ENCODE measurements at places on chromosomes 5 and 9.

- H3K4me3 ChIP-seq: no peak overlapping the region
- peaks cover 6% of the 10 kb centered on the region for H3K4me1 ChIP-seq
- no peaks in the 10 kb centered on the region for H3K27me3 ChIP-seq
- no peaks in the 10 kb centered on the region for H3K36me3 ChIP-seq
- H3K27ac ChIP-seq: no peak overlapping the region
- DNase-seq: peak; percentile 23
These were observed 27.2 kb downstream of the ATP6V0E1 start for GRCh38 chr5:173010547-173011464.

GRCh38 chr5:176883700-176884570, 15.2 kb downstream of the HK3 start:
- H3K4me3 ChIP-seq: no peak overlapping the region
- no peaks in the 10 kb centered on the region for H3K4me1 ChIP-seq
- no peaks in the 10 kb centered on the region for H3K36me3 ChIP-seq
- no peak for DNase-seq
- H3K27ac ChIP-seq: no peak overlapping the region

GRCh38 chr5:176812269-176813259, 2.2 kb downstream of the UNC5A start:
- H3K4me3 ChIP-seq: no peak overlapping the region
- no peak overlapping the region for H3K27ac ChIP-seq
- H3K27me3 ChIP-seq: peaks cover 47% of the 10 kb centered on the region
- H3K36me3 ChIP-seq: no peaks in the 10 kb centered on the region
- H3K4me1 ChIP-seq: no peaks in the 10 kb centered on the region
- peak; percentile 58 for DNase-seq

GRCh38 chr5:136086783-136087566, 45.7 kb upstream of the SMAD5 start:
- no peaks in the 10 kb centered on the region for H3K36me3 ChIP-seq
- peaks cover 20% of the 10 kb centered on the region for H3K4me1 ChIP-seq
- H3K4me3 ChIP-seq: no peak overlapping the region
- DNase-seq: no peak
- no peaks in the 10 kb centered on the region for H3K27me3 ChIP-seq

GRCh38 chr5:123754908-123755307, 242.9 kb downstream of the CSNK1G3 start:
- no peaks in the 10 kb centered on the region for H3K36me3 ChIP-seq
- no peaks in the 10 kb centered on the region for H3K27me3 ChIP-seq
- H3K4me3 ChIP-seq: peak overlapping the region; percentile 25
- DNase-seq: peak; percentile 54
- peaks cover 46% of the 10 kb centered on the region for H3K4me1 ChIP-seq

GRCh38 chr9:27365707-27366376, 68.9 kb upstream of the EQTN start:
- no peak for DNase-seq
- H3K27me3 ChIP-seq: no peaks in the 10 kb centered on the region
- H3K4me1 ChIP-seq: no peaks in the 10 kb centered on the region
- H3K4me3 ChIP-seq: no peak overlapping the region

DNA sequence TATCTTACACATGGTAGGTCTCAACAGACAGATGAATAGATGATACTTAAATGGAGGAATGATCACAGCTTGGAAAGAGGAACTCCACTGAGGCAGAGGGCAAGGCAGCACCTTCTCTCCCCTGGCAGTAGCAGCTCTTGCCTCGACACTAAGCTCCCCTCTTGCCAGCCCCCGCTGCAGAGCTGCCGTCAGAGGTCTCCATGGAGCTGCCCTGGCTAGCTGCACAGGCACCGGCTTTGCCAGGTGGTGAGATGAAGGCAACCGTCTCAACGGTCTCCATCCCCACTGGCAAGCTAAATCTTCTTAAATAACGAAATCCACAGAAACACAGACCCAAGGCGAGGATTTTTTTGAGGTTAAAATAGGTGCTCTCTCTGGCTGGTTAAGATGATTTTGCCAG, 81.2 kb downstream of the CRB2 start:
- H3K36me3 ChIP-seq: no peaks in the 10 kb centered on the region
- H3K4me3 ChIP-seq: no peak overlapping the region
- H3K27ac ChIP-seq: no peak overlapping the region
- DNase-seq: no peak

GRCh38 chr9:131926360-131926922, 153.2 kb downstream of the MED27 start:
- H3K36me3 ChIP-seq: no peaks in the 10 kb centered on the region
- no peak for DNase-seq
- H3K4me3 ChIP-seq: no peak overlapping the region
- no peaks in the 10 kb centered on the region for H3K4me1 ChIP-seq
- no peak overlapping the region for H3K27ac ChIP-seq
- no peaks in the 10 kb centered on the region for H3K27me3 ChIP-seq

- H3K27me3 ChIP-seq: no peaks in the 10 kb centered on the region
- H3K27ac ChIP-seq: peak overlapping the region; percentile 28
- no peak overlapping the region for H3K4me3 ChIP-seq
- DNase-seq: peak; percentile 62
These were observed 6.8 kb downstream of the CA9 start for GRCh38 chr9:35680331-35681105.

DNA sequence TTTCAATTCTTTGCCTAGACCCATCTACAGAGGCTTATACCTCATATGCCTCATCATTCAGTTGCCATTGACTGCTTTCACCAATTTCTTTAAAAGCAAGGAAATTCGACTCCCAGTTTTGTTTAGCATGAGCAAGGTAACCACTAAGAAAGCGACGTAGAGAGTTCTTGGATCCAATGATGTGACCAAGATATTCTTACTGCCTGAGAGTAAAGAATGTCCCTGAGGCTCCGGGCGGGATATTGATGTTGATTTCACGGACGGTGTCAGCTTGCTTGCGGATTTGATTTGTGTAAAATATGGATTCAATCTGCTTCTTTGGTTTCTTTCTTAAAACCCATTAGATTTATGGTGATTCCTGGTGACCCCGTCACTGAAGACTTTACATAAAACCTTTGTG, 135.1 kb upstream of the ICE1 start:
- H3K27ac ChIP-seq: no peak overlapping the region
- no peak overlapping the region for H3K4me3 ChIP-seq
- DNase-seq: no peak
- peaks cover 6% of the 10 kb centered on the region for H3K4me1 ChIP-seq
- no peaks in the 10 kb centered on the region for H3K36me3 ChIP-seq

DNA sequence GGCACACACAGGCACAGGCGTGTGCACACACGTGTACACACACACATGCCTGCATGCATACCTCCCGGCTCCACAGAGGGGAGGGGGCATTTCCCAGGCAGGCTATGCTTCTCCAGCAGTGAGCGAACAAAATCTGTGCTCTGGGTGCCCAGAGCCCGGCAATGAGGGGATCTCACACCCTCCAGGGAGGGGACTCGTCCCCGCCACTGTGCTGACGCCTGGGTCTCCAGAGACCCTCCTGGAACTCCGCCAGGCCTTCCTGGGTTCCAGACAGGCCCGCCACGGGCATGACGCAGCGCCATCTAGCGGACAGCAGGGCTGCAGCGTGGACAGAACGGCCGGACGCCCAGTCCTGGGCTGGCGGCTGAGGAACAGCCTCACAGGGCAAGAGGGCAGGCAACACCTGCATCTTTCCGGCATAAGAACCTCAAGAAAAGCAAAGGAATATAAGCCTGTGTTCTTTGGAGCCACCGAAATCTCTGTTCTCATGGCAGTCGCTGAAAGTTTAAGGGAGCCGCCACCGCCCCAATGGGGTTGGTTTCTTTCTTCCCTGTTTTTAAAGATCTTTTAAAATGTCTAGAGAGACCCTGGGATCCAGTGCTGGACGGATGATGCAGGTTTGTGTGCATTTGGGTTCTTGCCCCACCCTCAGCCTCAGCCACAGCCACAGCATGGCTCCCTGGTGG, 135.6 kb upstream of the PPP1R26 start:
- no peaks in the 10 kb centered on the region for H3K4me1 ChIP-seq
- H3K27me3 ChIP-seq: peaks cover 32% of the 10 kb centered on the region
- no peak overlapping the region for H3K4me3 ChIP-seq
- no peaks in the 10 kb centered on the region for H3K36me3 ChIP-seq
- DNase-seq: peak; percentile 57

DNA sequence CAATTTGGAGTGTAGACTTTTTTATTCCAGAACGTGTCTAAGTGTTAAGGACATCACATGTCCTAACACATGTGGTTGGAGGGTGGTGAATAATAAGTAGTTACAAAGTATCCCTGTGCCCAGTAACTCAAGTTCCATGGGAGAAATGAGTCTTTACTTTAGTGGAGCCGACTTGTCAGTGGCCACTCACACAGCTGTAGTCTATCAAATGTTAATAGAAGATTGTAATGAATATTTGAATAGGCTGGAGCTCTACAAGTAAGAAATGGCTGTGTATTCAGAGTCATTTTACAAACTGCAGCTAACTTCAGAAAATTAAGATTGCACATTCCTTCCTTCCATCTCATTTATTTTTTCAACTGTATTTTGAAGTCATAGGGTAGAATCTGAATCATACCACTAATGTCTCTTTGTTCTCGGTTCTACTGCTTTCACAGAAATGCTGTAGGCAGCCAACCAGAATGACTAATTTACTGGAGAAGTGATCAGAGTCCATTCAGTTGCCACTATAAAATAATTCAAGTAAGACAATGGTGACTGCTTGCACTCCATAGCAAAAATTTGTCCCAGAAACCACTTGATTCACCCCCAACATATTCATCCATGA, 394.8 kb downstream of the NR2F1-AS1 start:
- H3K4me3 ChIP-seq: no peak overlapping the region
- peaks cover 34% of the 10 kb centered on the region for H3K4me1 ChIP-seq
- DNase-seq: peak; percentile 91
- no peaks in the 10 kb centered on the region for H3K27me3 ChIP-seq
- no peaks in the 10 kb centered on the region for H3K36me3 ChIP-seq

GRCh38 chr9:98896632-98897031, 47.1 kb upstream of the COL15A1 start:
- H3K4me3 ChIP-seq: no peak overlapping the region
- H3K27ac ChIP-seq: no peak overlapping the region
- H3K4me1 ChIP-seq: peaks cover 14% of the 10 kb centered on the region
- no peaks in the 10 kb centered on the region for H3K27me3 ChIP-seq

DNA sequence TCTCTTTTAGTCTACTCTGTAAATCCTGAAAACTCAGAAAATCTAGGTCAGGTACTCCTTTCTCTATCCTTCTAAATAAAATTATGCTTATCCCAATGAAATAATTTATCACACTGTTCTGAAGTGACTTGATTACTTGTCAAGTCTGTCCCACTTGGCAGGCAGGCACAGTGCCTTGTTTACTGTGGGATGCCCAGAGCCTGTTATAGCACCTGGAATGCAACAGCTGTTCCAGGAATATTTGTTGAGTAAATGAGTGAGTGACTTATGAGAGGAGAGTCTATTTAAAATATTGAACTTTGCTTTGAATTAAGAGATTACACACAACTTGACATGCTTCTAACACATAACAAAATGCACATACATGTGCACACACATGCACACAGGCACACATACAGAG, 130.0 kb downstream of the MPDZ start:
- 0 out of 2 replicates have a peak, but pooled peaks cover 15% of the 10 kb centered on the region for H3K36me3 ChIP-seq
- no peaks in the 10 kb centered on the region for H3K4me1 ChIP-seq
- no peak overlapping the region for H3K27ac ChIP-seq
- H3K4me3 ChIP-seq: no peak overlapping the region
- no peak for DNase-seq

DNA sequence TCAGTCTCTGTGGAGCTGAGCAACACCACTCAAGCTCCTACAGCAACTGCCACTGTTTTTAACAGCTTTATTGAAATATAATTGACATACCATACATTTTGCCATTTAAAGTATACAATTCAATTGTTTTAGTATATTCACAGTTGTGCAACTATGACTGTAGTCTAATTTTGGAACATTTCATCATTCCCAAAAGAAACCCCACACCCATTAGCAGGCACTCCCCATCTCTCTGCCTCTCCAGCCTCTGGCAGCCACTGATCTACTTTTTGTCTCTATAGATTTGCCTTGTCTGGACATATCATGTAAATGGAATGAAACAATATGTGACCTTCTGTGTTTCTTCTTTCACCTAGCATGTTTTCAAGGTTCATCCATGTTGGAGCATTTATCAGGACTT, 43.5 kb downstream of the RUSC2 start:
- DNase-seq: peak; percentile 69
- peaks cover 40% of the 10 kb centered on the region for H3K4me1 ChIP-seq
- no peaks in the 10 kb centered on the region for H3K27me3 ChIP-seq
- H3K36me3 ChIP-seq: peaks cover 5% of the 10 kb centered on the region
- H3K27ac ChIP-seq: peak overlapping the region; percentile 50

- H3K4me3 ChIP-seq: no peak overlapping the region
- no peak overlapping the region for H3K27ac ChIP-seq
- no peaks in the 10 kb centered on the region for H3K36me3 ChIP-seq
- H3K27me3 ChIP-seq: no peaks in the 10 kb centered on the region
- no peaks in the 10 kb centered on the region for H3K4me1 ChIP-seq
These were observed 244.5 kb downstream of the NR2F1-AS1 start for GRCh38 chr5:93336330-93337110.

DNA sequence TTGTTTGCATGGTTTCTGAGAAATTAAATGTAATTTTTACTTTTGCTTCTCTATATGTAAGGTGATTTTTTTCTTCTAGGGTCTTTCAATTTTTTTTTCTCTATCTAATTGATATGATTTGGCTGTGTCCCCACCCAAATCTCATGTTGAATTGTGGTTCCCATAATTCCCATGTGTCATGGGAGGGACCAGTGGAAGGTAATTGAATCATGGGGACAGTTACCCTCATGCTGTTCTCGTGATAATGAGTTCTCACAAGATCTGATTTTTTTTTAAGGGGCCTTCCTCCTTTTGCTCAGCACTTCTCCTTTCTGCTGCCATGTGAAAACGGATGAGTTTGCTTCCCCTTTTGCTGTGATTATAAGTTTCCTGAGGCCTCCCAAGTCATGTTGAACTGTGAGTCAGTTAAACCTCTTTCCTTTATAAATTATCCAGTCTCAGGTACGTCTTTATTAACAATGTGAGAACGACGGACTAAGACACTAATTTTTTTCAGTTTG, 150.8 kb downstream of the MTRR start:
- no peak for DNase-seq
- H3K4me3 ChIP-seq: no peak overlapping the region
- no peaks in the 10 kb centered on the region for H3K36me3 ChIP-seq
- no peaks in the 10 kb centered on the region for H3K27me3 ChIP-seq
- no peak overlapping the region for H3K27ac ChIP-seq

DNA sequence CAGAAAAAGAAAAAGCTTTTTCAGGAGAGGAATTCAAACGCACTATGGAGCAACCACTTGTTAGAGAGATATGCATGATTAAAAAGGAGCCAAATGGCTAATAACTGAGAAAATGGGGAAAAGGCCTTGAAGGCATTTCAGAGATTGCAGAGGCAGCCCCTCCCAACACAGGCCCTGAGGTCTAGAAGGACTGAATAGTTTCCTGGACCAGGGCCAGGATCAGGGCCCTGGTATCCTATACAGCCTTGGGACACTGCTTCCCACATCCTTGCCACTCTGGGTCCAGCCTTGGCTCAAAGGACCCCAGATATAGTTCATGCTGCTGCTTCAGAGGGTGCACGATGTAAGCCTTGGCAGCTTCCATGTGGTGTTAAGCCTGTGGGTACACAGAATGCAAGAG, 20.7 kb upstream of the FEM1C start:
- H3K4me1 ChIP-seq: peaks cover under 1% of the 10 kb centered on the region
- H3K27me3 ChIP-seq: no peaks in the 10 kb centered on the region
- H3K4me3 ChIP-seq: no peak overlapping the region
- H3K27ac ChIP-seq: no peak overlapping the region
- no peaks in the 10 kb centered on the region for H3K36me3 ChIP-seq
